A549 treated with RU486 at 1 μM for 4 hours (cell line): ENCODE measurements at places on chromosomes 3 and 15. TPM values are rescaled to one million over a fixed set of nuclear protein-coding genes. Genes with fewer than 3 reads are reported as not detected.

The SMCO1 gene
- not detected in 5 replicates for total RNA-seq

The EBLN2 gene
- total RNA-seq: 0.25 to 0.65 TPM (median 0.57 TPM) in 5 replicates

The DGKG gene
- total RNA-seq: 8.0 to 18.8 TPM (median 11.4 TPM) in 5 replicates

The HGD gene
- 15.0 to 18.9 TPM (median 15.9 TPM) in 5 replicates for total RNA-seq

The TCF12 gene
- 37.4 to 43.7 TPM (median 39.7 TPM) in 5 replicates for total RNA-seq

The IL1RAP gene
- 5.4 to 7.1 TPM (median 6.8 TPM) in 5 replicates for total RNA-seq

The ABI3BP gene
- 1.2 to 2.2 TPM (median 1.6 TPM) in 5 replicates for total RNA-seq

The TM4SF18 gene
- 27.6 to 49.8 TPM (median 45.8 TPM) in 5 replicates for total RNA-seq

The RLBP1 gene
- not detected in 5 replicates for total RNA-seq

The CNBP gene
- total RNA-seq: 277 to 355 TPM (median 342 TPM) in 5 replicates

The CCR3 gene
- total RNA-seq: not detected in 5 replicates
